ENCODE measurements at places on chromosomes 3 and 15.

DNA sequence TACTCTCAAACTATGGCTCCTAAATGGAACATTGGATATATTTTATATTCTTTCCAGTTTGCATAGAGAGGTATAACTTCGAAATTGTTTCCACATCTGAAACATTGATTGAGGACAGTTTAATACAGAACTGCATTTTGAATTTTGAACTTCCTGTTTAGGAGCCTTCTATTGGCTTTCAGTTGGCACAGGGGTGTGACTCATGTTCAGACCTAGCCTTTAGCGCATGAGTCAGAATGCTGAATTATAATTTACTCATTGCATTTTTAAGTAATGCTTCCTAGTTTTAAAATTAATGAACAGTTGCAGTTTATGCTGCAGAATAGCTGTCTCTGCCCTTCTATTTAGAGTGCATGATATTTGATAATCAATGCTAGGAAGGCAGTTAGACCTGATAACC is 751.7 kb downstream of the CADM2 start:
- DNase-seq: no peak

GRCh38 chr3:69097407-69098086 is 12.8 kb downstream of the ARL6IP5 start:
- no peak for DNase-seq

- no peak for DNase-seq
These were observed 26.3 kb upstream of the TIPARP start for GRCh38 chr3:156648086-156648485.

DNA sequence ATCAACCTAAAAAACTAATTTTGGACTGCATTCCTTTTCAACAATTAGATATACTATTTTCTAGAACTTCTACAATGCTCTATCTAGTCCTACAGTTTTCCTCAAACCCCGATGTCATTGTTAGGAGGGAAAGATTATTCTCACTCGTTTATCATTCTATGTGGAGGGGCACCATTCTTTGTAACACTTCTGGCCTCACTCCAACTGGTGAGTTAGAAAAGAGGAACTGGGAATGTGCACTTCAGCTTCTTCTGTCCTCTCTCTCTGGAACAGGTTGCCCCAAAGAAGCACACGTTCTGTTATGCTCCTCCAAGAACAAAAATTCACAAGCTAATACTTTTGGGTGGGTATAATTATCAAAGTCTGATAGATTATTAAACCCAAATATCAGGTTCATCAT is 137.9 kb downstream of the UACA start:
- no peak for DNase-seq

GRCh38 chr15:75542386-75542797 is 36.7 kb downstream of the PTPN9 start:
- no peak for DNase-seq

DNA sequence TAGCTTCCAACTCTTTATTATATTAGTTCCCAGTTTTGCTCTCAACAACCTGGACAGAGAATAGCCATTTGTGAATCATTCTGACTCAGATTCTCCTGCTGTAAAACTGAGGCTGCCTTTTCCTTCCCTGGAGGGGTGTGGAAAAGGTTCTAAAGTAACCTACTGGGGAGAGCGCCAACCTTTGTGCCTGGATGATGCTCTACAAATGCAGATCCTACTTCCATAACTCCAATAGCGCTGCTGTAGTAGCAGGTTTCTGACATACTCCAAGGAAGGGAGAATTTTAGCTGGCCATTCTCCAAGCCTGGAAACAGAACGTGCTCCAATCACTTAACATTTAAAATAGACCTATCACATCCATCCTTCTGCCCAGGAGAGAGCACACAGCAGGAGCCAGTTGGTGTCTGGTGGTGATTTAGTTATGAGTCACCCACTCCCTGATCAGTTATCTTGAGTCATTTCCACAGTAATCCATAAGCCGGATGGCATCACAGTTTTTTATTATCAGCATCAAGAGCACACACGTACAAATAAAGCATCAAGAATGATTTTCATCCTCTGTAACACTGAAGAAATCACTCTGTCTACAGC is 38.3 kb downstream of the MYH15 start:
- DNase-seq: no peak
